Stimulated activated CD4-positive, alpha-beta T cell treated with anti-CD3 and anti-CD28 coated beads, Interleukin-12 subunit alpha, Interleukin-12 subunit beta, amount 100 ng/mL, for 24 hours (primary cell): ENCODE measurements at places on chromosomes 16 and 17.

DNA sequence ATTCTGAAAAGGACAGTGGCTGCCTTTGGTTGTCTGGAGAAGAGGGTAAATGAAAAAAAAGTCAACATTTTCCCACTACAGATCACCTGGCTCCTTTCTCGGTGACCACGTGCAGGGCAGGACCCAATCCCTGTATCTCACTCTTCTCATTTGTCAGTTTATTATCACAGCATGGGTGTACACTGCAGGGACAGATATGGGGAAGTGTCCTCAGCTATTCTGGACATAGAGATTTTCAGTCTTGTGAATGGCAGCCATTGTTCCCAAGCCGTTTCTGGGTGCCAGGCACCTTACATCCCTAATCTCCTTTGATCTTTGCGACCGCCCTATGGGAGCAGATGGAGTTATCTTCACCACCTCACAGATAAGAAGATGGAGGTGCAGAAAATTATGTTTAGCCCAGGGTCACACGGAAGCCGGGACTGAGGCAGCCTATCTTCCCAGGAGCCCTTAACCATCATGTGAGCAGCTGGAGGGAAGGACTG is 7.2 kb downstream of the ADORA2B start:
- DNase-seq: no peak

DNA sequence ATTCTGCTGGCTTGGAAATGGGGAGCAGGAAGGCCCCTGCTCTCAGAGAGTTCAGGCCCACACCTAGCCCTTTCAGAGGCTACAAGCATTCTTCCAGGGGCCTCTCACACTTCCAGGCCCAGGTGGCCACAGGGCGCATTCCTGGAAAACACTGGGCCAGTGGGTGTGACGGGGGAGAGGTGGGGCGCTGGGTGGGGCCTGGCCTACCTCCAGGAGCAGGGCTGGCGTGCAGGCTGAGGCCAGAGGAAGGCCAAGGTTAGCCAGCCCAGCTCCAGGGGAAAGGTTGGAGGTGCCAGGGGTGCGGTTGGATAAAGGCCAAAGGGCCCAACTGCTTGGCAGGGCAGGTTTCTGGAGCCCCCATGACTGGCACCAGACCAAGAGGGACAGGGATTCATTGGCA is 198.2 kb downstream of the MAF start:
- DNase-seq: no peak

- no peak for DNase-seq
Measured at GRCh38 chr17:79627184-79627765, 16.4 kb upstream of the RBFOX3 start.

- DNase-seq: no peak
Measured at GRCh38 chr17:71959154-71959553, 161.7 kb upstream of the SOX9 start.

- DNase-seq: no peak
Measured at GRCh38 chr17:20179041-20179440, 169.9 kb downstream of the SPECC1 start.

GRCh38 chr17:42459256-42459800 is 650 bp downstream of the ATP6V0A1 start:
- no peak for DNase-seq

GRCh38 chr17:62882284-62882683 is 74.2 kb upstream of the MARCHF10 start:
- no peak for DNase-seq

DNA sequence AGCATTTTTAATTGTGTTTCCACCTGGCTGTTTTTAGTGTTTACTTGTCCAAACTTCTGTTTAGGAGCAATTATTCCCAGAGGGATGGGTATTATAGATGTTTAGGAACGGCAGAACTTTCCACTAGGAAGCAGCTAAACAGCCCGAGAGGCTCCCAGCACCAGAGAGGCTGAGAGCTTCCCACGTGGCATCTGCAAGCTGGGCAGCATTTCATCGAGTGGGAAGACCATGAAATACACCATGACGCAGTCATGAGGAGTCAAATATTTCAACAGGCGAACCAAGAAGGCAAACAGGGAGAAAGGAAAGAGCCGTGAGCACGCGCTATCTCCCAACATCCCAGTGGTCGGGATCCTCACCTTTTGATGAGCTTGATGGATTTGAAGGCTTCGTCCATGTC is 24.1 kb downstream of the TMEM204 start:
- no peak for DNase-seq

DNA sequence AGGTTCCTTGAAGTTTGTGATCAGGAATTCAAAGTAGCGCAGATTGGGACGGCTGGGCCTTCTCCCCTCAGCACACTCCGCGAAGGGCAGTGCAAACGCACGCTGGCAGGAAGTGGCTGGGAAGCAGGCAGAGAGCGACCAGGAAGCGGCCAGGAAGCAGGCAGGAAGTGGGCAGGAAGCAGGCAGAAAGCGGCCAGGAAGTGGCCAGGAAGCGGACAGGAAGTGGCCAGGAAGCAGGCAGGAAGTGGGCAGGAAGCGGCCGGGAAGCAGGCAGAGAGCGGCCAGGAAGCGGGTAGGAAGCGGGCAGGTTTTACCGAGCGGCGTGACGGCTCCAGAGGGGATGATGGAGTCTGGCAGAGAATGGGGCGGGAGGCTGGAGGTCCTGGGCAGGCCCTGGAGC is 3.2 kb downstream of the DPEP1 start:
- DNase-seq: no peak

GRCh38 chr16:67659675-67660563 is at the start of gene ACD:
Gene ACD (minus strand): TSS chr16:67660260. CDS start chr16:67660220, 40 bp downstream.
- peak; percentile 83 for DNase-seq

GRCh38 chr16:22705799-22706198 is 108.2 kb upstream of the HS3ST2 start:
- DNase-seq: no peak

DNA sequence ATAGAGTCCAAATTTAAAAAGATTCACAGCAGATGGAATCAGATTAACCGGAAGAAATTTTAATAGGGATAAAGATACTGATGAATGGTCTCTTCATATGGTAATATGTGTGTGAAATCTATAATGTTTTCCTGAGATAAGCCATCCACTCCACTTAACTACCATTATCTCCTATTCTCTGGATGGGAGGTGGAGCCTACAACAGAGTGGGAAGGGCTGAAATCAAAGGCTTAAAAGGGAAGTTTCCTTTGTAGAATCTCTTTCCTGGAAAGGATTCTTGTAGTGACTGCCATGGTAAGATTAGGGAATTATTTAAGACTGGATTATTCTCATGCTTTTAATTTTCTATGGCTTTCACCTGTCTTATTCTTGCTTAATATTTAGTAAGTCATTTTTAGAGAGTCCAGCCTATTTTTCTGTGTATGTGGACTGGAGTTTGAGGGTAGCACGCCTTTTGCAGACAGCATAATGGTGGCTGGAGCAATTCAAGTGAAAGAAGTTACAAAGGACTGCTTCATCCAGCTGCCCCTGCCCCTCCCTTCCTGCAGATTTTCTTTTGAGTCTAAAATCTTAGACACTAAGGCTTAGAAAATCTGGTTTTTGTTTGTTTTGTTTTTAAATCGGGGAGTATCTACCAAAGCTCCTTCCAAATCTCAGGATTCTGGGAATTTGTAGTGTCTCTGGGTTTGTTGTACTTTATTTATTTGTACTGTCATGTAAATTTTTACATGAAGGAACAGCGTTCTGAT is 26.5 kb downstream of the KAT7 start:
- DNase-seq: no peak

- DNase-seq: no peak
Measured at GRCh38 chr16:4082474-4083044, 33.7 kb downstream of the ADCY9 start.

DNA sequence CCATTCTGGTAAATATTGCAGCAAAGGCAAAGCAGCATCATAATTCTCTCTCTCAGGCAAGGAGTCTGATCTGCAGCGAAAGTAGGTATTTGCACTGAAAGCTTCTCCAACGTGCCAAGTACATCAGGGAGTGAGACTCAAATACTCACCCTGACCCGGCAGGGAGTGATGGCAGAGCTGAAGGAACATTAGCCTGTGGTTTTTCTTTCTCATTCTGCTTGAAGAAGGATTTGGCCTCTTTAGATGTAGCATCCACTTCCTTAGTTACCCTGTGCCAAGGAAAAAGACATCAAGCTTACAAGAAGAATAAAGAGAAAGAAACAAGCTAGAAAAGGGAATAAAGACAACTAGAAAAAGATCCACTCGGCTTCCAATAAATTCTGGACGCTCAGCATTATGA is 38.4 kb downstream of the CFDP1 start:
- DNase-seq: no peak

DNA sequence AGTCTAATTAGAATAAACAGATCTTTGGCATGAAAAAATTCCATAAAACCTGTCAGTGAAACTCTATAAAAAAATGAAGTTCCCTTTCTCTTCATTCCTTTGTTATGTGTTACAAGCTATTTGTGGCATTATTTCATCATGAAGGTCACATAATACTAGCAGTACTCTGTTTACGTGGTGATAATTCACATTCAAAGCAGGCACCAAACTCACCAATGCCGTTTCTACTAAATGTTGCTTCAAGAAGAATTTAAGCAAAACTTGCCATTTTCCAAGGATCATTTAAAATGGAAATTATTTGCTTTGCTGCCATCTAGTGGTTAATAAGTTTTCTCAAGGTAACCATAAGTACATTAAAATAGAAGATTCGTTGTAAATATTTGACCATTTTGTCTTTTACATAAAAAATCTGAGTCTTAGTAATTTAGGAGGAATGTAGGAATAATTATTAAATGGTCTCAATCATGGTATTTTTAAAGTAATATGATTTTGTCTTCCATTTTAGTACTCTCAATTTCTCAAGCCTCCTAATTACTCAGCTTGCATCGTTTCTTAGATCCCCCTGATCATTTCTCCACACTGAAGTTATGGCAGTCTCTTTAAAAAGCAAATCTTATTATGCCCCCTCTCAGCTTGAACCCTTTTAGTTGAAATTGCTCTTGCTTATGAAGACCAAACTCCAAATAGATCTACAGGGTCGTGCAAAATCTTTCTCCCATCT is 80.8 kb downstream of the OMG start:
- DNase-seq: no peak

DNA sequence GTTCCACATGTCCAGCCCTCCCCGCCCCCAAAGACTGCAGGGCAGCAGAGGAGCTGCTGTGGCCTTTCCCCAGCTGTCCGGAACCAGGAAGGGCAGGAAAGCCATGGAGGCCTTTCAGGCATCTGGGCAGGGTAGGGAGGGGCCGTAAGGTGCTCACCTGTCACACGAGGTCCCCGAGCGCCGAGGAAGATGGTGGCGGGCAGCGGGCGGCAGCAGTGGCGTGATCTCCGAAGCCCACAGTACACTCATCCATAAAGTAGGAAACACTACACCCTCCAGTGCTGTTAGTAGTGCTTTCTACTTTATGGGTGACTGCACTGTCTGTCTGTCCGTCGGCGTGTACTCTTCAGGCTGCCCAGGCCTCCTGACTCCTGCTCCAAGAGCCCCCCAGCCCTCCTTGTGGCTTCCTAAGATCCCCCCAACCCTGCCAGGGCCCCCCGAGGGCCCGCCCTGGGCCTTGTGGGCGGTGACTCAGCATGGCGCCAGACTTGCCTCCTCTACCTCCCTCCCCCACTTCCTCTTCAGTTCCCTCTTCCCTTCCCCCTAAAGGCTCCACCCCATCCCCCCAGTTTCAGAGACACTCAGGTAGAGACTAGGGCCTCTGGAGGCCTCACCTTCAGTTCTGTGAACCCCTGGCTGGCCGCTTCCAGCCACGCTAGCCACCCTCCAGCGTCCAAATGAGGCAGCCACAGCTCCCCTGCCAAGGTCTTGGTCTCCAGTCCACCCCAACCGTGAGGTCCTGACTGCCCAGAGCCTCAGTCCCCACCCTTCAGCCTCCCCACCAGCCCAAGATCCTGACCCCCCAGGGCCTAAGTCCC is 2.6 kb upstream of the TSPOAP1 start:
- peak; percentile 74 for DNase-seq

GRCh38 chr16:57284209-57284951 is at the start of gene PLLP:
Gene PLLP (minus strand): TSS chr16:57284672. CDS start chr16:57284540, 132 bp downstream.
- DNase-seq: peak; percentile 15

DNA sequence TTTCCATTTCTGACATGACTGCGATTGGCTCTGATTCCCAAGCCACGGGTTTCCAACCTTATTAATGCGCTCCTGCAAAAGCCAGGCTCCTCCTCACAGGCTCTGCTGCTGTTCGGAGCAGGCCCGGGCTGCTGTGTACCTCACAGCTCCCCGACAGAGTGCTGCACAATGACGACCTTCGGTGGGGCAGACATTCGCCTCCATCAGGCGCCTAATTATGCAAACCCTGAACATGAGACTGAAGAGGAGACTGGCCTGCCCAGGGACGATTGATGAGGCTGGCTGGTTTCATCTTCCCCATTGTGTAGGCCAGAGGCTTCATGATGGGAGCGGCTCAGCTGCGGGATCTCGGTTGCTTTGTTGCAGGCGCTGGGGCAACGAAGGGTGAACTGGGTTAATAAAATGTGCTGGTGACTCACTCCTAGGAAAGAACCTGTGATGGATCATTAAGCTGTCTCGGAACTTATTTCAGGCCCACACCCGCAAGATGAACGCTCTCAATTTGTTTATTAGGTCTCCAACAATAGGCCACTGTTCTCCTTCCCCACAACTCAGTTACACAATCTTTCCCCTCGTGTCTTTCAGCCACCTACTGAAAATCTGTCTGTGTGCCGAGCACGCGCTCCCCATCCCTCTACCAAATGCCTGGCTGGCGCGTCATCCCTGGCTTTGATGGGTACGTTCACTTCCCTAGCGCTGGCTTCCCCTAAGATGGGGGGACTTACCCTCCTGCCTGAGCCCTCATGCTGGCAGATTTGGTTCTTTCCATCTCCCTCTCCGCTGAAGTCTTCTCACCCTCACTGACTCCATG is 27.2 kb upstream of the TOB1 start:
- DNase-seq: no peak

DNA sequence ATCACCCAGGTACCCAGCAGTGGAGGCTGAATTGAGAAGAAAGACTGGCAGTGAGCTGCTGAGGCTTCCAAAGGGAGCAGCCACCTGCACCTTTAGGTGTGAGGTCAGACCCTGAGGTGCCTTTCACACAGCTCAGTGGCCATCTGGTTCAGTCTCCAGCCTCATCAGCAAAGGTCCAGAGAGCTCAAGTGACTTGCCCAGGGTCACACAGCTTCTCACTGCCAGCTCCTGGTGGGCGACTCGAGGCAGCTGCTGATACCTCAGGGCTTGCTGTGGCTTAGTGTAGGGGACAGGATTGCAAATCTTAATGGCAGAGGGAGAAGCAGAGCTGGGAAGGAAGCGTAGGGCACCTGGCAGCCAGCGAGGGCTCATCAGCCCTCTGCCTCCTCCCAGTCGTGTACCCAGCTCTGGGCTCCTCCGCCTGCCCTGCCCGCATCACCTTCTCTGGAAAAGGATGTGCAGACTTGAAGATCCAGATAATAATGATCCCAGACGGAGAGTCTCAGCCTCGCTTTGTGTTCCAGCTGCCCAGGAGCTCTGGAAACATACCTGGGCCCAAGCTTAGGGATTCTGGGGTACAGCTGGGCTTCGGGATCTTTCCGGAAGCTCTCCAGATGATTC is 165.3 kb upstream of the GSE1 start:
- no peak for DNase-seq
